Spinal cord (tissue), 10 donors: ENCODE measurements at places on chromosomes 7 and 10. TPM values are rescaled to one million over a fixed set of nuclear protein-coding genes. Genes with fewer than 3 reads are reported as not detected.

DNA sequence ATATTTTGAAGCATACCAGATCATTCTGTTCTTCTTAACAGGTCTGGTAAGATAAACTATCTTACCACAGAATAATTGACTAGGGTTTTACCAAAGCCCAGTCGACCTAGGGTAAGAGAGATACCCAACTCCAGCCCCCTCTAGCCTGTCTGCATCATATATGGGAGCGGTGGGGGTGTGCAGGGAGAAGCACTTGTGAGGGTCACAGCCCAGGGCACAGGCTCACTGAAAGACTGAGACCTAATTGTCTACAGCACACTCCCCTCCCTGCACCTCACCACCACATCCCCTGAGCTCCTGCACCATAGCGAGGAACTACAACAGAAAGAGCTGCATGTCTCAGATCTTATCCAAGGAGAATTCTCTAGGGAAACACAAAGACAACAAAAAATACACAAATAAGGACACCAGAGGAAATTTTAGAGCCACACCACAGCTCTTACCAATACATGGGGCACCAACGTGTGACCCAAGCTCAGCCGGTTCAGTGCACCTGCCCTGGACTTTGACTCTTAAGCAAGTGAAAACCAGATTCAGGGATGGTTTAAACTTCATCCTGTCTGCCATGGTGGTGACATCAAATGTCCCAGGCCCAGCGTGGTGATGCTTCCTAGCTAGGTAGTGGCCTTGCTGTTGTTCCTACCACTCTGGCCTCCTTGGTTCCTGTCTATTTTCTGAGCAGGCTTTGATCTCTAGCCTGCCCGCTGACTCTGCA is 150.8 kb downstream of the HERPUD2 start:
- no peak overlapping the region for H3K4me3 ChIP-seq
- no peaks in the 10 kb centered on the region for H3K27me3 ChIP-seq
- H3K36me3 ChIP-seq, result no peaks in the 10 kb centered on the region
- DNase-seq, result no peak
- H3K27ac ChIP-seq, result no peak overlapping the region
- H3K4me1 ChIP-seq, result no peaks in the 10 kb centered on the region

DNA sequence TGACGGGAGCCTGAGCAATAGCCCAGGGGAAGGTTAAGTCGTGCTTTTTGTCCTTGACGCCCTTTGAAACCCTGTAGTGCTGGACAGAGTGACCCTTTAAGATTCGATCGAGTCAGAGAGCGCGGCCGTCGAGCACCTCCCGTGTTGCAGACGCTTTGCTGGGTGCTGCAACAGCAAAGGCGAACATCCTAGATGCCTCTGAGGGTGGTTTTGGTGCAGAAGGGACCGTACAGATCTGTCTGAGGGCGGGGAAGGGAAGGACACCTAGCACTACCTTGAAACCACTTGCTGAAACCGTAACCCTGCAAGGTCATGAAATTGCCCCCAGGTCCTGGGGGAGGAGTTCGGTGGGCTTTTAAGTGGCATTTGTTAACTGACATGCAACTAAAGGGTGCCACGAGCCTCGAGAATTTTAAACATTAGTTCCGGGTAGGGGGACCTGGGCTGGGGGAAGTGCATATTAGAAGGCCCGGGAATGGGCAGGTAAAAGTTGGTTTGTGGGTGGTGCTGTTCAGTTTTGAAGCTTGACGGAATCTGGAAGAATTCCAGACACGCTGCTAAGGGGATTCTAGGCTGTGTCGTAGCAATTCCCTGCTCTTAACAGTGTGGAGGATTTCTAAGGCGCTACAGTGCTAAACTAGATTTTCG is 786 bp downstream of the ATP5F1C start:
- peak overlapping the region; percentile 76 for H3K27ac ChIP-seq
- peaks cover 9% of the 10 kb centered on the region for H3K4me1 ChIP-seq
- peak overlapping the region; percentile 92 for H3K4me3 ChIP-seq
- peak; percentile 44 for DNase-seq
- peaks cover 9% of the 10 kb centered on the region for H3K36me3 ChIP-seq

DNA sequence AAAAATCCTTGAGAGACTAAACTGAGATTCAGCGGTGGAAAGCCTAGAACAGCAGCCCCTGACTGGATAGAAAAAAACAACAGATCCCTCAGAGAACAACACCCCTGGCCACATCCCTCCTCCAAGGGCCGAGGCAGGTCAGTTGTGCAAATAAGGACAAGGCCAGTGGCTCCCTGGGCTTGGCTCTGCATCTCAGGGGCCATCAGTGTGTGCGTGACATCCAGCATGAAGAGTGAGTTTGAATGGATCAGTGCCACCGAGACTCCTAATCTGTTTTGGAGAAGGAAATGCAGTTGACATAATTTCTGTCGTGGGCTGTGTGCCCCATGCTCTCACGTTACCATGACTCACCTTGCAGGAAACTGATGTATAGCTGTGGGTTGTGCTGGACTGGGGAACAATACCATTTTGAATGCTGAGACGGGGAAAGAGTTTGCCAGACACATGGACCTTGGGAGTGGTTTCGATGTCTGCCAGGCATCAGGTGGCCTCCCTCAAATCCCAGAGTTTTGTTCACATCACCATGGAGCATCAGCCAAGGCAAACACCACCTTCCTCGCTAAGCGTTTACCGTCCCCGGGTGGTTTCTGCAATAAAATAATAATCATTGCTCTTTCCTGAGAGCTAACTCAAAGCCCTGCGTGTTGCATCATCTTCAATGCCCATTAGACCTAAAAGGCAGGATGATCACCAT is 153.2 kb upstream of the FZD8 start:
- no peaks in the 10 kb centered on the region for H3K36me3 ChIP-seq
- no peaks in the 10 kb centered on the region for H3K4me1 ChIP-seq
- no peak overlapping the region for H3K27ac ChIP-seq
- no peak overlapping the region for H3K4me3 ChIP-seq
- DNase-seq, result no peak
- no peaks in the 10 kb centered on the region for H3K27me3 ChIP-seq

- no peak overlapping the region for H3K27ac ChIP-seq
- no peaks in the 10 kb centered on the region for H3K27me3 ChIP-seq
- H3K4me1 ChIP-seq, result no peaks in the 10 kb centered on the region
- no peaks in the 10 kb centered on the region for H3K36me3 ChIP-seq
Measured at GRCh38 chr7:111173528-111173927, 82.6 kb downstream of the LRRN3 start.

DNA sequence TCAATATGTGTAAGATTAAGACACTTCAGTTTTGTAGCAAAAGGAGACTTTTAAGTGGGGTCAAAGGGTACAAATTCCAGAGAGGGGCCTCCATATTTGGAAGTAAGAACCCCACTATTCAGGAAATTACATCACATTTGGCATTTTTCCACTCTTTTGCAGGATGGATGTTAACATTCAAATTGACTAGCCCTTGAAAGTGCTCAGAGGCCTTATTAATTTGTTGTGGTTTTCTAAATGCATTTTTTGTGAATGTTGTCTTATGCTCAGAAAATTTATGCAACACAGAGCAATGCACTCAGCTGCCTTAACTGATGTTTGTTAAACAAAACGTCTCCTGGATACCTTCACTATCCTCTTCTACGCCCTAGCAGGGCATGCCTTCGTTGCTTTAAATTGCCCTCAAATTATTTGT is 50.9 kb upstream of the PDLIM1 start:
- no peak overlapping the region for H3K4me3 ChIP-seq
- H3K27ac ChIP-seq, result no peak overlapping the region
- DNase-seq, result no peak
- H3K36me3 ChIP-seq, result peaks cover 30% of the 10 kb centered on the region
- H3K4me1 ChIP-seq, result no peaks in the 10 kb centered on the region
- no peaks in the 10 kb centered on the region for H3K27me3 ChIP-seq

DNA sequence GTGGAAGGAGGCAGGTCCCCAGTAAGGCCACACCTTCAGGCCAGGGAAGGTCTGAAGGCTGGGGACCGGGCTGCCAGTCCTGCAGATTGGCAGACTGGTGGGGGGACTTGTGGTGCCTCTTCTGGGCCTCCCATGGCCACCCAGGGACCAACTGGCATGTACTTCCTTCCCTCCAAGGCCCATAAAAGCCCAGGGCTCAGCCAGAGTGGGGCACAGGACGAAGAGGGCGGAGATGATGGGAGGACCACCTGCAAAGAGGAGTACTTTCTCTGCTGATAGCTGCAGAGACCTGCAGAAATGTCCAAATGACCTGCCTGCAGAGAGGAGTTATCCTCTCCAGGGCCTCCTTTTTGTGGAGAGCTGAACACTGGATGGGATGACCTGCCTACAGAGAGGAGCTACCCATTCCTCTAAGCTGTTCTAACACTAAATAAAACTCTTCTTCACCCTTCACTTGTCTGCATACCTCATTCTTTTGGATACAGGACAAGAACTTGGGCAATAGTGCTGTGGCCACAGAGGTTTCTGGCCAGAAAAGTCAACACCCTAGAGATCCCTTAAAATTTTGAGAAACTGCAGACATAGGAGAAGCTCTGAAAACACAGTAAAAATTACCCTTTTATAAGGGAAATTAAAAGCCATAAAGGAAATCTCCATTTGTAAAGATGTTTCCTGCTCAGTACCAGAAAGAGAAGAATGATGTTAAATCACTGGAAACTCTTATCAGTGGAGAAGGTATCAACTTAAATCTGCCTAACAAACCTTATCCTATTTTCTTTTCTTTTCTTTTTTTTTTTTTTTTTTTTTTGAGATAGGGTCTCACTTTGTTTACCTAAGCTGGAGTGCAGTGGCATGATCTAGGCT is 20.7 kb upstream of the PRF1 start:
- no peaks in the 10 kb centered on the region for H3K36me3 ChIP-seq
- H3K4me3 ChIP-seq, result no peak overlapping the region
- no peaks in the 10 kb centered on the region for H3K4me1 ChIP-seq
- no peak overlapping the region for H3K27ac ChIP-seq
- DNase-seq, result no peak

Gene NODAL
- 2.1 TPM for total RNA-seq

DNA sequence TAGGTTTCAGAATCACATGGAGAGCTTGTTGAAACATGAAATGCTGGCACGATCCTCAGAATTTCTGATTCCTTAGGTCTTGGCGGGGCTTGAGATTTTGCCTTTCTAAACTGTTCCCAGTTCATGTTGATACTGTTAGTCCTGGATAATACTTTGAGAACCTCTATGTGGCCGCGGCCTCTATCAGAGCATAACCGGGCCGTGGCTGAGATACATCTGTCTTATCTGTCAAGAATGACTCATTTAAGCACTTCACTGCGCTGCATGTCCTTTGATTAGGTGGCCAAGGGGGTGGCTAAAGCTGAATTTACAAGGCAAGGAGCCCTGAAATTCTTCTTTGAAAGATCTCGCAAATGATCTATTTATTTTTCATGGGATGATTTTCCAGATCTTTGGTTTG is 66.9 kb downstream of the GALNT17 start:
- H3K36me3 ChIP-seq, result no peaks in the 10 kb centered on the region
- no peaks in the 10 kb centered on the region for H3K4me1 ChIP-seq
- no peaks in the 10 kb centered on the region for H3K27me3 ChIP-seq
- DNase-seq, result no peak
- no peak overlapping the region for H3K27ac ChIP-seq
- no peak overlapping the region for H3K4me3 ChIP-seq

Gene RAMP3
- 11.1 TPM for total RNA-seq

GRCh38 chr10:51857305-51857704 is 157.9 kb upstream of the CSTF2T start:
- no peaks in the 10 kb centered on the region for H3K36me3 ChIP-seq
- DNase-seq, result no peak
- H3K4me3 ChIP-seq, result no peak overlapping the region
- no peaks in the 10 kb centered on the region for H3K27me3 ChIP-seq
- H3K4me1 ChIP-seq, result no peaks in the 10 kb centered on the region

- no peaks in the 10 kb centered on the region for H3K36me3 ChIP-seq
- H3K27ac ChIP-seq, result peak overlapping the region; percentile 52
- no peak overlapping the region for H3K4me3 ChIP-seq
- H3K27me3 ChIP-seq, result no peaks in the 10 kb centered on the region
- H3K4me1 ChIP-seq, result no peaks in the 10 kb centered on the region
Measured at GRCh38 chr10:100413173-100413572, 49.6 kb upstream of the WNT8B start.

Gene HTR5A
- total RNA-seq, result 3.4 TPM

DNA sequence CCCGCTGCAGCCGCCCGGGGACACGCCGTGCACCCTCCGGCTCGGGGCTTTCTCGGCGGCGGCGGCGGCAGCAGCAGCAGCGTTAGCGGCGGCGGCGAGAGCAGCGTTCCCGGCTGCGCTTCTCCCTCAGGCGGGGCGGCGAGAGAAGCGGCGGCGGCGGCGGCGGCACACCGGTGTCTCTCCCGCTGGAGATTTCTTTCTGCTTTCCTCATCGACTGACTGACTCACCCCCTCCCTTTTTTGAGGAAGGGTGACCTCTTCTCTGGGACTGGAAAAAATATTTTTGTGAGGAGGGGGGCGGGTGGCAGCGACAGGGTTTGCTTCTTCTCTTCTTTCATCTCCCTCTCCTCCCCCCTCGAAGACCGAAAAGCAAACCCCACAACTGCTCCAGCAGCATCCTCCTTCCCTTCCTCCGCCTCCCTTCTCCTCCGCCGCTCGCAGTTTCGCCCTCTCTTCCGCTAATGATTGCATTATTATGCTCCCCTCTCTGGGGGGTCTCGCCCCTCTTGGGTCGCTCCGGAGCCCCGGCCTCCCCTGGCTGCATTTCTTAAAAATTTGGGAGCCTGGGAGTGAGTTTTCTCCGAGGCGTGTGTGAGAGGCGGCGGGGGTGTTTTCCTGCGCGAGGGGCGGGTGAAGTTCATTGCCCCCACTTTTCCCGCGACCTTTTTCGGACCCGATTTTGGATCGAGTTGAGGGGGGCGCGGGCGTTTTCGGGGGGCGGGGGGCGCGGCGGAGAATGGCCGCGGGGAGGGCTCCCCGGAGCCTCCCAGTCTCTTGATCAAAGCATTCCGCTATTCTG is 411 bp downstream of the AUTS2 start:
- no peaks in the 10 kb centered on the region for H3K27me3 ChIP-seq
- peak; percentile 44 for DNase-seq
- peak overlapping the region; percentile 85 for H3K4me3 ChIP-seq
- no peaks in the 10 kb centered on the region for H3K36me3 ChIP-seq
- H3K27ac ChIP-seq, result peak overlapping the region; percentile 29
- H3K4me1 ChIP-seq, result peaks cover 19% of the 10 kb centered on the region

Gene CNNM1
- 7.5 TPM for total RNA-seq

Gene CYP26C1
- total RNA-seq, result under 0.01 TPM

DNA sequence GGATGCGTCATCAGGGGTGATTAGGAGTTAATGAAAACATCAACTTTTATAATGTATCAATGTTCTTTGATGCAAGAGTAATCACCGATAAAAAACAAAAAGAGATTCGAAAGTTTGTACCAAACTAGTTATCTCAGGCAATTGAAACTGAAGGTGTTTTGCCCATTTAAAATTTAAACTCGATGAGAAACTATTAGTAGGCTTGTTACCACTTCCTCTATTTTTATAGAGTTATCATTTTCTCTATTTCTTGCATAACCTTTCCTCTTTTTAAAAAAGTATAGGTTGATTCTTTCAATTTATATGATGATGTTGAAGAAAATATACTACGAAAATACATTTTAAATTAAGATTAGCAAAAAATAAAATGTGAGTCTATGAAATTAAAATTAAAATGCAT is 597.3 kb upstream of the POT1 start:
- no peak overlapping the region for H3K4me3 ChIP-seq
- no peaks in the 10 kb centered on the region for H3K27me3 ChIP-seq
- no peaks in the 10 kb centered on the region for H3K4me1 ChIP-seq
- no peak for DNase-seq
